ENCODE measurements at places on chromosomes 1 and 21.

DNA sequence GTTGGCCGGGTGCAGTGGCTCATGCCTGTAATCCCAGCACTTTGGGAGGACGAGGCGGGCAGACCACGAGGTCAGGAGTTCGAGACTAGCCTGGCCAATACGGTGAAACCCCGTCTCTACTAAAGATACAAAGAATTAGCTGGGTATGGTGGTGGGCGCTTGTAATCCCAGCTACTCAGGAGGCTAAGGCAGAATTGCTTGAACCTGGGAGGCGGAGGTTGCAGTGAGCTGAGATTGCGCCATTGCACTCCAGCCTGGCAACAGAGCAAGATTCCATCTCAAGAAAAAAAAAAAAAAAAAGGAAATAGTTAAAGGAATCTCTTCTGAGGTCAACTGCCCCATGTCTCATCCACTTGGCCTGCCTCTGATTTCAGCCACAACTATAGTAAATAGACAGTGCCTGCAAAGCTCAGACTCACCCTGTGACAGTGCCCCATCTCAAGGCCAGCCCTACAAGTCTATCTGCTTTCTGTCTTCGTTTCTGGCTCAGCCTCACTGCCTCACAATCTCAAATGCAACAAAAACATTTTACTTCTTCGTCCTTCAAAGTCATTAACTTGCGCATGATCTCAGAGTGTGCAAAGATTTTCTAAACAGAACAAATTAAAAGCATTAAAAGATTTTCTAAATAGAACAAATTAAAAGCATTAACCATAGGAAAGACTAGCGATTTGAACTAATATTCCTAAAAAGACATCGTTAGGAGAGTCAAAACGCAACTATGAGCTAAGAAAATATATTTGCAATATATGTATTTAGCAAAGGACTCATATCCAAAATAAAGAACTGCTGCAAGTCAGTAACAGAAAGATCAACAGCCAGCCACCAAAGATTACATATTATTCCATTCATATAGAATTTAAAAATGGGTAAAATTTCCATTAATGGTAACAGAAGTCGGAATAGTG is 65.0 kb upstream of the PRDX6 start:
- DNase-seq: no peak

DNA sequence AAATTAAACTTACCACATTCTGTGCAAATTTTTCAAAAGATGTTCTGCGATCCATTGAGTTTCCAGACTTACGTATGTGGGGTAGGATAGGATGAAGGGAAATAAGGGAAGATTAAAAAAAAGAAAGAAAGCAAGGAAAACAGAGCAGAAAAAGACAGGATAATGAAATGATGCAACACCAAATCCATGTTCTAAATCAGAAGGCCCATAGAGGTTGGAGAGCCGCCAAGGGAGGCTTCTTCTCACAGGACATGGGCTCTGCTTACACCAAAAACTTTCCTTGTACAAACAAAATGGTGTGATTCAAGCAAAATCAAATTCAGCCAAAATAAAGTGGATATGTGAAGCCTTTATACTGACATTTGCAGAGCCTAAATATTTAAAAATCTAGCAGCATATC is 189.5 kb upstream of the GREM2 start:
- DNase-seq: no peak

DNA sequence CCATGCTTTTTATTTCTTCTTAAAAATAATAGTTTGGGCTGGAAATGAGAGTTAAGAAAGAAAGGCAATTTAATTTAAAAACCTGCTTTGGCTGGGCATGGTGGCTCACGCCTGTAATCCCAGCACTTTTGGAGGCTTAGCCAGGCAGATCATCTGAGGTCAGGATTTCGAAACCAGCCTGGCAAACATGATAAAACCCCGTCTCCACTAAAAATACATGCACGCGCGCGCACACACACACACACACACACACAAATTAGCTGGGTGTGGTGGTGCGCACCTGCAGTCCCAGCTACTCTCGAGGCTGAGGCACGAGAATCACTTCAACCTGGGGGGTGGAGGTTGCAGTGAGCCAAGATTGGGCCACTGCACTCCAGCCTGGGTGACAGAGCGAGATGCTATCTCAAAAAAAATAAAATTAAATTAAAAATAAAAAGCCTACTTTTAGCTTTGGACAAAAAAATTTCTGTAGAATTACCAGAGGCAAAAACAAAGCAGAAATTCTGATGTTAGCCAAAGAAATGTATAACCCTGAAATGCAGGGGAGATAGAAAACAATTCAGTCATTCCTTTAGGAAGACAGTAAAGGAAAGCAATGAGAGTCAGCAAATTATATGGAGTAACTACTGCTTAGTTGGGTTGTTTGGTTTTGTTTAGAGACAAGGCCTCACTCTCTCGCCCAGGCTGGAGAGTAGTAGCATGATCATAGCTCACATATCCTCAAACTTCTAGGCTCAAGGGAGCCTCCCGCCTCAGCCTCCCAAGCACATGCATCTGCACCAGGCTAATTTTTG is 15.7 kb upstream of the IPP start:
- DNase-seq: no peak

GRCh38 chr1:21742578-21742977 is 40.4 kb downstream of the USP48 start:
- DNase-seq: no peak

GRCh38 chr1:181595234-181595633 is 111.9 kb downstream of the CACNA1E start:
- DNase-seq: no peak

- DNase-seq: no peak
These were observed 15.8 kb upstream of the NPHP4 start for GRCh38 chr1:6008084-6008415.

- DNase-seq: no peak
These were observed 66.7 kb downstream of the MAGI3 start for GRCh38 chr1:113456967-113457366.

DNA sequence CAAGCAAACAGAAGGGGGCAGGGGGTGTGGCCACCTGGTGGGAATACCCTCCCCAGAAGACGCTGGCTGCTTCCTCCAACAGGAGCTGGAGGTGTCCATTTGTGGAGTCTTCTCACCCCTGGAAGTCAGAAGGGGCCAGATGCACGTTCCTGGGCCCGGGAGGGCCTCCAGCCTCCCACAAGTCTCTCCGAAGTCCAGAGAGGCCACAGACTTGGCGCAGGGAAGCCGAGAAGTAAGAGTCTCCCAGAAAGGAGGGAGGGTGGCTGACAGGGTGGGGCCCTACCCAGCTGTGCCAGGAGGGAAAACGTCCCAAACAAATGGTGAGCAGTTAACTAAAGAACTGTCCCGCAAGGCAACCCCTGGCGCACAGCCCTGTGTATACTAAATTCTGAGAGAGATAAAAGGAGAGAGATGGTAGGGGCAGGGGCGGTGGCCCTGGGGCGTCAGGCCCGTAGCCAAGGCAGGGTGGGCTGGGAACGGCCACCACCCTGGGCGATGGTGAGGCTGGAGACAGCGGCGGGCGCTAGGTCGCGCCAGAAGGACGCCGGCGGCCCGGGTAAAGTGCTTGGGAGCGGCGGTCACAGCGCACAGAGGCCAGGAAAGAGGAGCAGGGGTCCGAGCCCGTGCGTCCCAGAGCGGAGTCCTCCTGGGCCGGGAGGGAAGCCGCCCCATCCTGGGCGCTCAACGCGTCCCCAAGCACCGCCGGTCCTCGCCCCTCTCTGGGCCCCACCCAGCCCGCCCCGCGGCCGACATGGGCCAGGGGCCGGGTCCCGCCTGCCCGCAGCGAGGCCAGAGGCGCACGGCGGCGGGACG is 1.2 kb downstream of the CHD5 start:
- DNase-seq: no peak

DNA sequence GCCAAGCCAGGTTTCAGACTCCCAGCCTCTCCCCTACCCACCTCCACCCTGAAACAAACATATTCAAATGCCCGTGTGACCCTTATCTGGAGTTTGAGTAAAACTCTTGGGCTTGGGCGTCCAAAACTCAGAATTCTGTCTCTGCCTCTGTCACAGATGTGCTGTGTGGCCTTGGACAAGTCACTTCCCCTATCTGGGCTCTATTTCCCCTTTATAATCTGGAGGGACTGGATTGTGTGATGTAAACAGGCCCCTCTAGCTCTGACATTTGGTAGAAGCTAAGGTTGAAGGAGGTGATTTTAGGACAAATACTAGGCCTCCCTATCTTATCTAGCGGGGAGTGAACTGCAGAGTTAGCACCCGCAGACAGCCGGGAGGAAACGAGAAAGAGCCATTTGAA is 67.5 kb downstream of the IGSF21 start:
- DNase-seq: no peak

DNA sequence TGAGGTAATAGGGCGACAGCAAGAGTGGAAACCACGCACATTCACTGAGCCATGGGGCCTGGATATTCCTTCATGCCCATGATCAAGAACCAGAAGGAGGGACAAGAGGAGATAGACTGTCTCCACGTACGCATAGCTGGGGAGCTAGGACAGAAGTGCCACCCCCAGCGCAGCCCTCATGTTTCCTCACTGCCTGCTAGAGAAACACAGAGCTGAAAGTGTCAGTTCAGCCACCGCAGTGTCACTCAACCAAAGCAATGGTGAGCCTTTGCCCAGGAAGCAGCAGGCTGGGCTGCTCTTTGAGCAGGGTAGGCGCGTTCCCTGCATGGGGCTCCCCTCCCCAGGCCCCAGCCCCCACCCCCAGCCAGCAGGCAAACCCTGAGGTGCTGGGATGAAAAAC is 68.5 kb downstream of the STUM start:
- DNase-seq: no peak

GRCh38 chr1:158564608-158565007 is 5.8 kb downstream of the OR6P1 start:
- DNase-seq: no peak

GRCh38 chr1:210262897-210263272 is 30.3 kb downstream of the SERTAD4 start:
- DNase-seq: no peak

DNA sequence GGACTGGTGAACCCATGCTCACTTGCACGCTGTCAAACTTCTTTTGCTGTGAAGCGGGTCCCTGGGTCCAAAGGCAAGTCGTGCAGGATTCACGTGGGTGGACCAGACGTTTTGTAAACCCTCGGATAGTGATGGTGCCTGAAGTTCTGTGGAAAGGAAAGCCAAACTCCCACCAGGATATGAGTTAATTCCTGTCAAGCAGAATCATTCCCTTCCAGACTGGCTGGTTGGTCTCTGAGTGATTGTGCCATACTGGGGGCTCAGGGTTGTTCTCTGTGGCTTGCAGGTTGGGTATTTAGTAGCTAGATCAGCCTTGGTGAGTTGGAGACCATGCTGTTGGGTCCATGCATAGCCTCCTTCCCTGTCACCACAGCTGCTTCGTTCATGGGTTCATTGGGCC is 32.7 kb upstream of the IGSF5 start:
- DNase-seq: no peak

- no peak for DNase-seq
These were observed 406.7 kb downstream of the DISC1 start for GRCh38 chr1:232033285-232033684.

- DNase-seq: no peak
These were observed 62.7 kb downstream of the AGPAT3 start for GRCh38 chr21:43927591-43928221.

All from stimulated activated CD4-positive, alpha-beta T cell treated with anti-CD3 and anti-CD28 coated beads, Interleukin-15, amount 100 ng/mL, for 1 hour (primary cell).